ENCODE measurements at places on chromosomes 7 and 10.

- peak; percentile 42 for DNase-seq
Measured at GRCh38 chr7:103851357-103851756, 138.1 kb downstream of the RELN start.

DNA sequence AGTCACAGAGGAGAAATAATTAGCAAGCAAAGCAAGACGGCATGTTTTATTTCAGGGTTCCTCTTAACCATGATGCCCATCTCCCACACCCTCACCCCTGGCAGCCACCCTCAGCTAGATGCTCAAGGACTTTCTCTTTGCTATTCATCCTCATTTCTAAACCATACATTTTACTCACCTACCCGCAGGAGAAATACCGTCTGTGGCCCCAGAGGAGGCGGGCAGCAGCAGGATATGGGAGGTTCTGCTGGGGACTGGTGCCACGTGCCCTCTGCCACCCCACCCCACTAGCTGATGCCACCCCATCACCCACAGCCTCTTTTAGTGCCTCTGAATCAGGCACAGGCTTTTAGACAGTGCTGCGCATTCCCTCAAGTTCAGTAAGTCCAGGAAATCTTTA, 168.7 kb upstream of the ITGB1 start:
- no peak for DNase-seq

GRCh38 chr7:103952408-103952807, 37.0 kb downstream of the RELN start:
- no peak for DNase-seq

- DNase-seq, result no peak
Measured at GRCh38 chr7:22718911-22719420, 8.0 kb upstream of the IL6 start.

- DNase-seq, result no peak
Measured at GRCh38 chr7:134714470-134715205, 64.8 kb upstream of the CALD1 start.

- DNase-seq, result peak; percentile 89
Measured at GRCh38 chr7:123769371-123769770, 20.6 kb upstream of the WASL start.

DNA sequence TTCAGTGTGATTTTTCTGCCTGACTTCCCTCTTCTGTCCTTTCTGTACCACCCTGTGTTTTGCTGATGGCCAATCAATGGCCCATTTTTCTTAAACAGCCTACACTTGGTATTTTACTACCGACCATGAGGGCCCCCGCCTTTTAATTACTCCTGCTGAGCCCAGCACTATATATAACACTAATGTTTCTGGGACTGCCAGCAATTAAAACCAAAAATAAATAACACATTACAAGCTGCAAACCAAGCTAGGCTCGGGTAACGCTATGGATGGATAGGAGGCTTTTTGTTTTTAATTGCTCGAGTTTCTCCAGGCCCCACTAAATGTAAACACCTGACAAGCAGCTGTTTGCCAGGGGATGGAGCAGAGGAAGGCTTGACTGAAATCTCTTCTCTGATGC, 915.4 kb upstream of the AUTS2 start:
- DNase-seq, result no peak

DNA sequence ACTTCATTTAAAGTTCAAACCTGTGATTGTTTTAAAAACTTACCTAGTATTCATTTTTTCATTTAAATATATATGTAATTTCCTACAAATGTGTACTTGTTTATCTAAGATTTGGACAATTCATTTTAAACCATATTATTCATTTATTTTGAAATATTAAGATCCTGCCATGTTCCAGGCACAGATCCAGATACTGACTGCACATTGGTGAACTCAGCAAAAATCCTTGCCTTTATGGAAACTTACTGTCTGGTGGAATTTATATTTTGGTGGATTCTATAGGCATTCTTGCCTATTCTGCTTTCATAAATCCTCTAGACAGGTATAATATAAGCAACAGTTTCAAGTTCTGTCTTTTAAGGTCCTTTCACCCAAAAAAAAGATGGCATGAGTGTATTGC, 48.3 kb upstream of the RPA3 start:
- no peak for DNase-seq

- DNase-seq, result no peak
Measured at GRCh38 chr10:110978204-110978603, 58.8 kb downstream of the SHOC2 start.

All from epithelial cell of esophagus (primary cell).